ENCODE measurements at places on chromosomes 11 and 22. TPM values are rescaled to one million over a fixed set of nuclear protein-coding genes. Genes with fewer than 3 reads are reported as not detected.

MRGPRE gene
- not detected for total RNA-seq

ZP1 gene
- not detected for total RNA-seq

MGAT3 gene
- total RNA-seq: 0.64 TPM

TENM4 gene
- 21.3 TPM for total RNA-seq

ROBO4 gene
- under 0.01 TPM for total RNA-seq

DKK3 gene
- 316 TPM for total RNA-seq

GRCh38 chr22:44441401-44442185 is 56.4 kb downstream of the RTL6 start:
- no peak for DNase-seq

- DNase-seq: no peak
Measured at GRCh38 chr11:20278727-20279126, 84.8 kb upstream of the HTATIP2 start.

DNA sequence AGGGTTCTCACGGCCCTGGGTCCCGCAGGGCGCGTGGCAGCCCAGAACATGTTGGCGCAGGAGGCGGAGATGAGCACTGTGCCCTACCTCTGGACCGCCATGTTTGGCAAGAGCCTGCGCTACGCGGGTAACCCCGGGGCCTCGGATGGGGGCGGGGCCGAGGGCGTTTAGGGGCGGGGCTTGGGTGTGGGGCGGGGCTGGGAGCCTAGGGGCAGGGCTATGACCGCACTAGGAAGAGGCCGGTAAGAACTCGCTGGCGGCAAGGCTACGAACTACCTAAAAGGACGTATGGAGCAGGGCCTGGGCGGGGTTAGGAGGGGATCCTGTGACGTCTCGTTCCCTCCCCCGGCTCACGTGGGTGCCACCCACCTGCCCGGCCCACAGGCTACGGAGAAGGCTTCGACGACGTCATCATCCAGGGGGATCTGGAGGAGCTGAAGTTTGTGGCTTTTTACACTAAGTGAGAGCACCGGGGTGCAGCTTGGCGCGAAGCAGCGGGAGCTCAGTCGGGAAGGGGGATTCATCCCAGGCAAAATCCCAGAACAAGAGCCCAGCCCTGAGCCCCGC is 2.8 kb upstream of the LZTR1 start:
- peak; percentile 80 for DNase-seq

DNA sequence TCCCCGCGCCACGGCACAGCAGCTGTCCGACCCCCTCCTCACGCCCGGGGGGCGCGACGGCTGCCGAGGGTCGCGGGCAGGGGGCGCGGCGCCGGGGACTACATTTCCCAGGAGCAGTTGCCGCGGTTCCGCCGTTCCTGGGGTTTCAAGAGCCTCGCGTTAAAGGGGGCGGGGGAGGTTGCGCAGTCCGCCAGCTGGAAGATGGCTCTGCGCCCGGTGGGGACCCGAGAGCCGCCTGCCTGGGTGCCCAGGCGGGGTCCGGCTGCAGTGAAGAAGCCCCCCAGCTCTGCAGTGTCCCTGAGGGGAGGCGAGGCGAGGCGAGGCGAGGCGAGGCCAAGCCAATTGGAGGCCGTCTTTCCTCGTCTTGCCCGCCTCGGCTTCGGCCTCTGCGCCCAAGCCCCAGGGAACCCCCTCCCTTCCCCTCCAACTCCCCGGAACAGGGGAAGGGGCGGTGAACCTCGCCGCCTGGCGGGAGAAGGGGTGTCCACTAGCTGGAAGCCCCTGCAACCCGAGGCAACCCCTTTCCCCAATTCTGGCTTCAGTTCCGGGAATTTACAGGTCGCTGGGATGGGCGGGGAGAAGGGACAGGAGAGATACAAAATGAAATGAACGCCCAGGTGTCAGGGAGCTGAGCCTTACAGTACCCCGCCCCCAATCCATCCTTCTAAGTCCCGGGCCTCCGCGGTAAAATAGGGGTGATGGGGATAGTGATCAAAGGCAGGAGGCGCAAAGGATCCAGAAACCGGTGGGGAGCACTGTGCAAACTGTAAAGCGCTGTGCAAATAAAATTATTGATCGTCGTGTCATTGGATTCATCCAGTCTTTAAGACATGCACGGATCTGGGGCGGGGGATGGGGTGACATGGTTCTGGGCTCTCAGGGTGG is 5.2 kb upstream of the GCAT start:
- peak; percentile 63 for DNase-seq

DNA sequence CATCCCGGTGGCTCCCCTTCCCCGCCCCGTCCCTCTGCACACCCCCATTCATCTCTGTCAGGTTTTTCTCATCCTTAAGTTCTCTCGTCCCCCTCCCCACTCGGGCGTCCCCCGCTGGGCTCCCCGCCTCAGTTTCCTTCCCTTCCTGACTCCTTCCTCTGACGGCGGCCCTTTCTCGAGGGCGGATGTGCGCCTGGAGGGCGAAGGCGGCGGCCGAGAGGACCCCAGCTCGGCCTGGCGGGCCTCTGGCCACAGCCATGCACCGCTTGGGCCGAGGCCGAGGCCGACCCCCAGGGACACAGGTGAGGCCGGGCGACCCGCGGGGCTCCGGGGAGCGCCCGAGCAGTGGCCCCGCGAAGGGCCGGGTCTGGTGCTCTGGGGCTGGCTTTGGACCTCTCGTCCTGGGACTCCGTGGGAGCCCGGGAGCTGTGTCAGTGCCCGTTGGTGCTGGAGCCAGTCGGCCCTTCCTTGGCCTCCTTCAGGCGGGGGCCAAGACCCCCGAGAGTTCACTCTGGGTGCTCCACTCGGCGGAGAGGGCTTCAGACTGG is 2.9 kb downstream of the PHLDB1 start:
- DNase-seq: no peak

DNA sequence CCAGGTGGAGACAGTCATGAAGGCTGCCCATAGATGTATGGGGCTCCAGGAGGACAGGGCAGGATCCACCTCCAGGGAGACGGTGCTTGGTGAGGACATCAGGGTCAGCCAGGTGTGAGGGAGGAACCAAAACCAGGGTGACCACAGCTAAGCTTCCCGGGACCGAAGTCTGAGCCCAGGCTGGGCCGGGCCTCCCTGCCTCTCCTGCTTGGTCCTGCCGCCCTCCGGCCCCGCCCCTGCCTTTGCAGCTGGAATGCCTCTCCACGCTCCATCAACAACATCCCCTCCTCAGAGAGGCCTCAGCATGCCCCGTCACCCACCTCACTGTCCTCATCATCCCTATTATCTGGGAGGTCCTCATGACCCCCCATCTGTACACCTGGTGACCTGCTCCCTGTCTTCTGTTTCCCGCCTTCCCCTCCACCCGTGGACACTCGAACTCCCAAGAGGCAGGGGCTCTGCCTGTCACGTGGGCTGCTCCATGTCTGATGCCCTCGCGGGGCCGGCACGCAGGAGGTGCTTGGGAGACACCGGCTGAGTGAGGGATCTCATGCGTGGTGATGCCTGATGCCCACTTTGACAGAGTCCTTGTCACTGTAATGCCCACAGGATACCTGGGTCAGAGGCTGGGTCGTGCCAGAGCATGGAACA is 59.4 kb downstream of the RTL6 start:
- DNase-seq: no peak

- no peak for DNase-seq
Measured at GRCh38 chr11:95641495-95641894, 148.1 kb downstream of the FAM76B start.

DNA sequence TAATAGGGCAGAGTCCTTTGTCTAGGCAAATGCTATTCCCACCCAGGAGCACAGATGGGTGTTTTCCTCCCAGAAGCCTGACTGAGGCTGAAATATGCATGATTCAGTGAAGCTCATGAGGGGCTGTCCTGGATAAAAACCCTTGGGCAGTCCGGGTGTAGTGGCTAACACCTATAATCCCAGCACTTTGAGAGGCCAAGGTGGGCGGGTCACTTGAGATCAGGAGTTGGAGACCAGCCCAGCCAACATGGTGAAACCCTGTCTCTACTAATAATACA is 48.6 kb upstream of the LMO2 start:
- DNase-seq: no peak

Measured in fibroblast of villous mesenchyme (primary cell).